ENCODE measurements at places on chromosomes 12 and 14.

DNA sequence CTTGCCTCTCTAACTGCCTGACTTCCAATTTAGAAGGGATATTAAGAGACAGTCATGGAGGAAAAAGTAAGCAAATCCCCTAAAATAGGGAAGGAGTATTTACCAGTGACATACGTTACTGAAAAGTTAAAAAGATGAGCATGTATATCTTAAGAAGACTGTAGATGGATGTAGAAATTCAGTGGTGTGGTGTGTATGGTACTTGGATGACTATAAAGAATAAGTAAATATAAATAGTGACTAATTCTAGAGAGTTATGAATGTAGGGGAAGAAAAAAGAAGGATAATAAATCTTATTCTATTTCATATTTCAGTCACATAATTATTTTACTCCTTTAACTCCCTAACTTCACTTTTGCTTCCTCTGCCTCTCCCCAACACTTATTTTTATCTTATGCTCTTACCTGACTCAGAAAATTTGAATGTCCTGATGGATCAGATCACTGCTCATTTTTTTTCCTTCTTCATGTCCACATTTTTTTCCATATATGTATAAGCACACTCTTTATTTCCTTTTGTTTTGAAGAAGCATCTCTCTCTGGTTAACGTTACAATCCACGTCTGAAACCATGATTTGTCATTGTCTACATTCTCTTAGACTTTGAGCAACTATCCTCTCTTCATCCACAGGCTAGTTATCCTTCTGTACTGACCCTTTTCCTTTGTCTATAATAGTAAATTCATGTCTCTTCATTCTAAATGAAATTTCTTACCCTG is 422.7 kb upstream of the SYT1 start:
- no peak for DNase-seq

DNA sequence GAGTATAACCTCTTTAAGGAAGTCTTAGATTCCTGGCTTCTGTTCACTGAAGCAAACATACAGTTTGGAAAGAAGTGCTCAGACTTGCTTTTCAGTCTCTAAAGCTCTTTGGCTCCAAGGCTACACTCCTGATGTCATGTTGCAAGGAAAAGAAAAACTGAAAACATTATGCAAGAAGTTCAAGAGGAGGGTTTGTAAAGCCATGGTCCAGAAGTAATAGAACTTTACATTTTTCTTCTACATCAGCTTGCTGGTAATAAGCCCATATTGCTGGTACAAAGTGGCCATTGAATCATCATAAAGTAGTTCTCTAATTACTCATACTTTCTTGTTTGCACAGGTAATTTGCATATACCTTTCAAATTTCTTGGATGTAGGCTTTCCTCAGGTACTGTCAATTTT is 83.6 kb downstream of the BBS10 start:
- no peak for DNase-seq

GRCh38 chr12:116133149-116133548 is 144.3 kb downstream of the MED13L start:
- DNase-seq: no peak

DNA sequence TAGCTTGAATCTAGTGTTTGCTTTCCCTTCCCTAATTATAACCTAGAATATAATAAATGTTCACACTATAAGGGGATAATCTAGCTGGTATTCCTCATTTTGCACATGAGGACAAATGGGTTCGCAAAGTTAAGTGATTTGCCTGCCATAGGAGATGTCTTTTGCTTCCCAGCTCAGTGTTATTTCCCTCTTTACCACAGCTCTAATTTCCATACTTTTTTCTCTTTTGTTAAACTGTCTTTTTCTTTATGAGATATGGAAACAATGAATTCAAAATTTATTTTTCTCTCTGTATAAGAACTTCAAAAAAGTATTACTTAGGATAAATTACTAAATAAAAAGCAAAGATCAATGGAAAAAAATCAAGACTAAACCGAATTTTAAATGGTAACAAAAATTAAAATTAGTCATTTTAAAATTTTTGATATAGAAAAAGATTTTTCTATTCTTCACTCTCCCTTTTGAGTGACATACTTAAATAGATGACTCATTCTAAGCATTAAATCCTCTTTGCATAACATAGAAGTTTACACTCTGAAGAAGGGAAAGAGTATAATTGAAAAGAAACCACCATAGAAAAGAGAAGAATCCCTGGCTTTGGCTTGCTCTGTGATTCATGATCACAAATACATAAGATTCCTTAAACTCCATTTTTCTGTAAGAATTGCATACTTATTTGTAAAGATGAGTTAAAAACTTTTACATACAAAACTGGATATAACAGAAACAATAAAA is 97.3 kb downstream of the INSM2 start:
- DNase-seq: no peak

DNA sequence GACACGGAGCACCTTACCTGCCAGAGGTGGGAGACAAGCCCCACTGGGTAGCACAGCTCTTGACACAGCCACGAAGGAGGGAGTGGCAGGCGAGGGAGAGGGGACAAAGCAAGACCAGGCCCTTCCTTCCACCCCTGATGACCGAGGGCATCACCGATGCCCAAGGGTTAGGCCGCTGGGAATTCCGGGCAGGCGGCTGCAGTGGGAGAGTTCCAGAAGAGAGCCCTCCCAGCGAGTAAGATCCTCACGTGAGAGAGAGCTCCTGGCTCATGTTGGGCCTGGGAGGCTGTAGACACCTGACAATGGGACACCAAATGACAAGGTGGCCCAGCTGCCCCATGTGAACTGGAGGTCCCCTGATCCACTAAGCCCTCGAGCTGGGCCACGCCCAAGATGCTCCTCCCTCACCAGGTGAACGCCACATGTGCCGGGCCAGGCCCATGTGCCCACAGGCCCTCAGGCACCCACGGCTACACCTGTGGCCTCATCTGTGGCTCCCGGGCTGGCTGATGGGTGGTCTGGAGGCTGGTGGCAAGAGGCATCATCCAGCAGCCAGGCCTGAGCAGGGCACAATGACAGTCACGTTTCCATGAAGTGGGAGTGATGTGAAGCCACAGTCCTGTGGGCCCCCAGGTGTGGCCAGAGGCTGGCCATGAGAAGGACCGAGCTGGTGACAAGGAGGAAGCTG is 32.1 kb upstream of the C14orf180 start:
- DNase-seq: no peak

DNA sequence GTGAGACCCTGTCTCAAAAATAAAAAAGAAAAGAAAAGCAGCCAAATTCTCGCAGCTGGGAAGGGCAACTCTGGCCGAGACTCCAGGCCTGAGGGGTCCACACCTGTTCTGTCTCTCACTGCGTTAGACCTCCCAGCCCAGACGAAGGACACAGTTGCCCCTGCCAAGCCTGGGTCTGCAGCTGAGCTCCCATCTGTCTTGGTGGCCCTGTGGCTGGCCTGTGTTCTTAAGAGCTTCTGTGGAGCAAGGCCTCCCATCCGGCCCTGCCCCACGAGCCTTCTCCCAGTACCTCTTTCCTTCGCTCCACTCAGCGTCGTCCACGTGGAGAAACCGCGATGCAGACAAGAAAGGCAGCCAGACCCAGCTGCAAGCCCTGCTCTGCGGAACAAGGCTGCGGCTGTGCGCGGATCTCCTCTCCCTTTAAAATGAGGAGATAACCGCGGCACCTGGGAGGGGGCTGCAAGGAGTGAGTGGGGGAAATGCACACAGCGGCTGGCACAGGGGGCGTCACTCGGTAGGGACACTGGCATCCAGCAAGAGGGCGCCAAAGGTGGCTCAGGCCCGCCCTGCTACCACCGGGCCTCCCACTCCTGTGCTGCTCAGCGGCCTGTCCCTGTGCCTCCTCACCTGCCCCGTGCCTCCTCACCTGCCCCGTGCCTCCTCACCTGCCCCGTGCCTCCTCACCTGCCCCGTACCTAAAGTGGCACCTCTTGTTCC is 42.4 kb downstream of the LRRC74A start:
- DNase-seq: no peak

DNA sequence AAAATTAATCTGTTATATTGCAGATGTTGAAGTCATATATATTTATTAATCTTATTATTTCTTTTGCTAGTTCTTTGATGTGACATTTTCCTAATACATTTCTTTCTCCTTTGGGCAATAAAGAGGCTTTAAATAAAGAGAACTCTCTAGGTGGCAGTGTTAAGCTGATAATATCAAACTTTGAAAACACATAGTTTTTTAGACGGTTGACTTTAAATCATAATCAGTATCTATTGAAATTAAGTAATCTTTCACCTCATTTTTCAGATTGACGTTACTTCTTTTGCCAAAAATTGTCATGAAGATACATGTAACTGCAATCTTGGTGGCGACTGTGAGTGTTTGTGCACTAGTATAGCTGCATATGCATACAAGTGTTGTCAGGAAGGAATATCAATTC is 130.8 kb upstream of the PTPRQ start:
- DNase-seq: no peak
